ENCODE measurements at places on chromosomes 12 and 14.

GRCh38 chr12:105449431-105449830 is 118.9 kb downstream of the C12orf75 start:
- DNase-seq, result no peak

DNA sequence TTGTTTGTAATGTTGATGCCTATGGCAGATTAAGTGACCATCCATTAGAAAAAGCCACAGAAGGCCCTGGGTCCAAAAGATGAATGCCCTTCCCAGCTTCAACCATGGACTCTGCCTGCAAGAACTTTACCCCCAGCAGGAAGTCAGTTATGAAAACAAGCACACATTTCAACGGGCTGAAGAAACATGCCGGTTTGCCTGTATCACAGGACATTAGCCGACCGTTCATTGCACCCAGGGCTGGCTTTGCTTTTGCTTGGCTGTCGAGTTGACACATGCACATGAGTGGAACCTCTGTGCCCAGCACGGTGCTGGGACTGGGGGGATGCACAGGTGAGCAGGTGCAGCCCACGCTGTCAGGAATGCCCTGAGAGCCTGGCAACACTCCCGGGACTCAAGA is 1087.0 kb downstream of the BCL11B start:
- DNase-seq, result no peak

GRCh38 chr12:62803756-62804155 is 131.2 kb downstream of the PPM1H start:
- DNase-seq, result no peak

- no peak for DNase-seq
These were observed 267.6 kb downstream of the GRIN2B start for GRCh38 chr12:13713556-13714410.

DNA sequence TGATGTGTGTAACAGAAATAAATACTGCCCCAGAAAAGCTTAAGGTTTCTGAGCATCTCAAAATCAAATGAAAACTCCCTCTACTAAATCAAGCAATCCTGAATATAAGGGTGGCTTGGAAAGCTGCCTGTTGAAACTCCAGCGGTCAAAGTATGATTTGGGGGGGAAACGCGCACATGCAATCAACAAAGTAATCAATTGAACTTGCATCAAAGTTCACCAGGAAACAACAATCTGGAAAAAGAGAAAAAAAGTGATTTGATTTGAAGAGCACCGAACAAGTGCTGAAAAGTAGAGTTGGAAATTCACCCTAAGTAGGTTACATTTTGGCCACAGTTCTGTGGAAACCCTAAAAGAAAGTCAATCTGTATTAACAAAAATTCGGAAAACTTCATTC is 700 bp downstream of the CNIH1 start:
- no peak for DNase-seq

GRCh38 chr14:61388173-61388975 is 67.0 kb downstream of the PRKCH start:
- peak; percentile 59 for DNase-seq

- DNase-seq, result no peak
These were observed 390.6 kb upstream of the ATP2B1 start for GRCh38 chr12:90099288-90099687.

- peak; percentile 64 for DNase-seq
These were observed 632 bp downstream of the UBR7 start for GRCh38 chr14:93207468-93208308.

DNA sequence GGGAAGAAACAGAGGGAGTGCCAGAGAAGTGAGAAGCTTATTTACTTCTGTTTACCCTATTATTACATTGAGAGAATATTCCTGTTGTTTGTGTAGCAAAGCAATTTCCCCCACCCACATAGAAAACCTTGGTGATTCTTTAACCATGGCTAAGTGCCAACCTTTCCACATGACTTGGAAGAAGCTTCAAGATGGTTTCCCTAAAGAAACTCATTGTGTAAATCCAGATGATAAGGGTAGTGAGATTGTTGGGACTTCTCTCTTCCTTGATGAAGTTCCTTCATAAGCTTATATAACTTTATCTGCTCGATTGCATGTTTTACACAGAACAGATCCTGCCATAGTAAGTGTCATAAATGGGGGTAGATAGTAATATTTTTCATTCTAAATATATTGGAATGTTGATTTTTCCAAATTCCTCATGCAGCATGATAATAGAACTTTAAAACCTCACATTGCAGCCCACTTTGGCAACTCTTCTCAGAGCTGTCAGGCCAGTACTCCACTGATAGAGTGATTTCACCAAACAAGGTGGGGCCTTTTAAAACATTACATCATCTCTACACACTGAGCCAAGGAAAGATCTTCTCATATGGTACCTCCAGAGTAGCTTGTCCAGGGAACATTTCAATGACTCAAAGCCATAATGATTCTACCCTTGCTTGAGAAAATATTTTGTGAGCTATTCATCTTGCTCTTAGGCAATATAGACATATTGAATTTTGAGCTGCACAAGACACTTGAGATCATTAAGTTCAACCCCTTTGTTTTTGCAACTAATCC is 47.8 kb upstream of the KIF21A start:
- DNase-seq, result no peak

DNA sequence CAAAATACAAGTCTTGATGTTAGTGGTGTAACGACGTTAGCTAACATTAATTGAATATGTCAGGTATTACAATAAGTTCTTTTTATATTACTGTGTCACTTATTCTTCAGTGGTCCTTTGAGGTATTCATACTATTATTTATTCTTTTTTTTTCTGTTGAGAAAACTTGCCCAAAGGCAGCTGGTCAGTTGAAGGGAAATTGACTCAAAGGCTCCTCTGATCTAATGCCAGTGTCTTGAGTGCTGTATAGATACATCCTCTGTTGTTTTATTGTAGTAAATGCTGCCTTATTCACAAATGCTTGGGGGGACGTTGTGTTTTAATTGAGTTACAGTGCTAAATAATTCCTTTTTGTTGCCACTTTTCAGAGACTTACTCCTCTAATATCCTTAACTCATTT is 23.0 kb downstream of the SCYL2 start:
- no peak for DNase-seq

GRCh38 chr14:101078892-101079221 is 175.3 kb upstream of the RTL1 start:
- no peak for DNase-seq

- no peak for DNase-seq
These were observed 24.9 kb upstream of the FZD10 start for GRCh38 chr12:130137040-130138018.

DNA sequence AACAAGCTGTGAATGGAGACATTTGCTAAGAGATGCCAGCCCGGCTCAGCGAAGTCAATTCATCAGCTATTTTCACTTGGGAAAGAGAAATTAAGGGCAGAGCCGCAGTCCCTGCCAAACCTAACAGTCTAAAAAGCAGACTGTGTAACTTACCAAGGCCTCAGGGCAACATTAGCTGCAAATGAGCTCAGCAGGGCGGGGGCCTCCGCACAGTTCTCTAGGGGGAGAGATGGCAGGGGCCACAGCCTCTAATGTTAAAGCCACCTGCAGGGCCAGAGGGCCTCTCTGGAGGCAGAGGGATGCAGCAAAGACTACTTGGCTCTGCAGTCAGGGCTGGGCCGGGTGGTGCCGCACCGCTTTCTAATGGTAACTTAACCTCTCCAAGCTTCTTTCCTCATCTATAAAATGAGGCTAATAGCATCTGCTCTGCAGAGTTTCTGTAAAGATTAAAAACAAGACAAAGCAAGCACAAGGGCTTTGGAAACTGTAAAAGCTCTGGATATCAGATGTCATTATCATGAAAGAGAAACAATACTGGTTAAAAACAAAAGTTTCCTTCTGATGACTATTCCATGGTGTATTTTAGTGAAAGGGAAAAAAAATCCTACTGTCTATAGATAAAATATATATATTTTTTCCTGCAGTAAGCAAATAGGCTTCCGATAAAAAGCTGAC is 13.4 kb upstream of the GPRC5A start:
- no peak for DNase-seq

DNA sequence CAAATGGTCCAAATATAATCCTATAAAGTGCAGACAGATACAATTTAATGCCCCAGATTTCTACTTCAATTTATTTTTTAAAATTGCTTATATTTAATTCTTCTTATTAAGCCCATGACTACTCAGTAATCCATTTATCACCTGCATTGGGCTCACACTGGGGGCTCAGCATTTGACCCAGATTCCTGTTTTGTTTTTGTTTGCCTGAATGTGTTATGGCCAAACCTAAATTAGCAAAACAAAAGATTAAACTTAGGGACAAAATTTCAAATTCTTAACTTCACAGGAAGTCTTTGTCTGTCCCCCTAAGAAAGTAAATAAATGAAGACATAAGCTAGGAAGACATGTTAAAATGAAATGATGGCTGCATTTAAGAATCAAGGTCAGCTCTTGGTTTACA is 322.3 kb downstream of the RMST start:
- DNase-seq, result no peak

GRCh38 chr12:47328831-47329545 is 249.2 kb upstream of the AMIGO2 start:
- DNase-seq, result no peak

GRCh38 chr12:84637926-84638325 is 274.7 kb downstream of the SLC6A15 start:
- no peak for DNase-seq

GRCh38 chr12:11916771-11917170 is 154.0 kb upstream of the BCL2L14 start:
- DNase-seq, result no peak

DNA sequence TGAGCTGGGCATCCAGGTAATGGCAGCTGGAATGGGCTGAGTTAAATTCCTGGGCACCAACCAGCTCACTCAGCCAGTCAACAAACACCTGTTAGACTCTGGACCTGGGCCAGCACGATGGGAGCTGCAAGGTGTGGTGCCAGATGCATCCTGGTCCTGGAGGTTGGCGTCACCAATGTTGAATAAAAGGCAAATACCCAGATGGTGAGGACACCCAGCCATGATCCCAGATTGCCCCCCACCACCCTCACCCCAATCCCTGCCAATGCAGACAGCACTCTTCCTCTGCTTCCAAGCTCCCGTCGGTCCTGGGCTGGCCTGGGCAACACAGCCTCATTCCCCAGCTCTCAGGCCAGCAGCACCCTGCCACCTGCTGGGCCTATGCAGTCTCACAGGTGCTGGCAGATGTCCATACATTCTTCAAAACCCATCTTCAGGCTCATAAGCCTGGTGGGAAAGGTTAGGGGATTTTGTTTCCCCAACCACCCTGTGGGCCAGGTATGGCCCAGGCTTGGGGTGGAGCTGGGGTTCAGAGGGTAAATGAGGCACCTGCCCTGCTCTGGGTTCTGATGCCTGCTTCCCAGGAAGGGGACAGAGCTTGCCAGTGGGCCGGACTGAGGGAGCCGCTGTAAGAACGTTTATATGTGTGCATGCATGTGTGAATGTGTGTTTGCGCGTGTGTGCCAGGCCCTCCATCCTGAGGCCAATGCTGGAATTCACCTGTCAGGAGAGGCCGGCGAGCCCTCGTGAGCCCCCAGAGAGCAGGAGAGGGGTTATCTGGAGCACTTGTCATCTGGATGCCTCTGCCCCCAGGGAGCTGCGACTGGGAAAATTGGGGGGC is 58.0 kb downstream of the LGMN start:
- DNase-seq, result peak; percentile 63

DNA sequence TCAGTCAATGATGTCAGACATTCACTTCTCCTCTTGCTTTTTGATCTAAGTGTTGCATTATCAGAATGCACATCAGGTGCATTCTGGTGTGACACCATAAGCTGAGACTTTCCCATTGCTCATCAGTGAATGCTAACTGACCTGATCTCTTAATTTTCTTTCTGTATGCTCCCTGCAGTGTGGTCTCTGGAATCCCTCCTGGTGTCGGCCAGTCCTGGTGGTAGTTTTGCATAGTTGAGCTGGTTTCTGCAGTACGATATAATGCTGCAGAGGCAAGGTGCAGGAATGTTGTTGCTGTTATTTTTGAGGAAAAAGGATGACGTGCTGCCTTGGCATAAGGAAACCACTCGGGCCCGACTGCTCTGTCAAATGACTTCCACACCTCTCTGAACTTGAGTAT is 11.0 kb upstream of the SRP54 start:
- DNase-seq, result no peak

DNA sequence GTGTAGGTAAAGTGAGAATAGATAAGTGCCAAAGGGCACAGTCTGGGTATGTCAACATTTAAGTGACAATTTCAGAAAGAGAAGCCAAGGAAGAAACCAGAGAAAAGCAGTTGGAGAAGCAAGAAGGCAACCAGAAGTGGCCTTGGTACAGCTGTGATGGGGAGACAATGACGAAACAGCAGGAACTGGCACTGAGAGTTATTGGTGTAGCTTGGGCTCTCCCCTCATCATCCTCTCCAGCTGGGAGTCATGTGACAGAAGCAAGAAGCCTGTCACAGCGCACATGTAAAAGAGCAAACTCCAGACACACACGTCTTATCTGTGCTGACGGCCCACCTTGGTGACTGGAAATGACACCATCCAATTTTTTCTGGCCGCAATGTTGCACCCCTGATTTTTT is 203.3 kb upstream of the NUDT4 start:
- DNase-seq, result no peak
